ENCODE measurements at places on chromosomes 12 and 14. TPM values are rescaled to one million over a fixed set of nuclear protein-coding genes. Genes with fewer than 3 reads are reported as not detected.

Gene KRT71
- 0.77 TPM for total RNA-seq

Gene EEF1AKMT3
- 12.2 TPM for total RNA-seq

Gene OTOGL
- 0.60 TPM for total RNA-seq

Gene PRR13
- total RNA-seq = 13.7 TPM

Gene OTUB2
- total RNA-seq = 3.8 TPM

Gene SYCP3
- not detected for total RNA-seq

All from camera-type eye (tissue), 1 donor.